ENCODE measurements at places on chromosomes 6 and 20. TPM values are rescaled to one million over a fixed set of nuclear protein-coding genes. Genes with fewer than 3 reads are reported as not detected.
A peak's percentile ranks its signal among the peaks of the same experiment; 100 is the strongest.

PAK5 gene
- not detected for total RNA-seq

OR2B6 gene
- total RNA-seq, result not detected

TGM2 gene
- total RNA-seq, result 117 TPM

RNF144B gene
- 1.2 TPM for total RNA-seq

RAET1L gene
- not detected for total RNA-seq

DEFB132 gene
- not detected for total RNA-seq

C6orf52 gene
- not detected for total RNA-seq

GRCh38 chr6:134482593-134483270 is 164.8 kb upstream of the SGK1 start:
- peak; percentile 56 for DNase-seq

DNA sequence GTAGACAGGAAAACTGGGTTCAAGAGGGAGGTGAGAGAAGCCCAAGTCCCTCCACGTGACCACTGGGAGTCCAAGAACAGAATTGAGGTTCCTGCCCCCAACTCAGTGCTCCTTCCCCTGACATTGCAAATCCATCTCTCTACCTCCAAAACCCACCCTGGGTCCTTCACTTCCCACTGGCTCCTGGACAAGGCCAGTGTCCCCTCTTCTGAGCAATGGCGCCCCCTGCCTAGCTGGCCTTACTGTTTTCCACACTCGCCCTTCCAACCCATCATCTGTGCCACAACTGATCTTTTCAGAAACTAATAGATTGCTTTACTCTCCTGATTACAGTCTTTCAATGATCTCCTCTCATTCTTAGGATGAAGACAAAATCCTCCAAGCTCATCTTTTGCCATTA is 200.3 kb downstream of the ANKRD60 start:
- no peak for DNase-seq

GRCh38 chr6:140670021-140670420 is 1295.6 kb upstream of the CITED2 start:
- DNase-seq, result peak; percentile 58

DNA sequence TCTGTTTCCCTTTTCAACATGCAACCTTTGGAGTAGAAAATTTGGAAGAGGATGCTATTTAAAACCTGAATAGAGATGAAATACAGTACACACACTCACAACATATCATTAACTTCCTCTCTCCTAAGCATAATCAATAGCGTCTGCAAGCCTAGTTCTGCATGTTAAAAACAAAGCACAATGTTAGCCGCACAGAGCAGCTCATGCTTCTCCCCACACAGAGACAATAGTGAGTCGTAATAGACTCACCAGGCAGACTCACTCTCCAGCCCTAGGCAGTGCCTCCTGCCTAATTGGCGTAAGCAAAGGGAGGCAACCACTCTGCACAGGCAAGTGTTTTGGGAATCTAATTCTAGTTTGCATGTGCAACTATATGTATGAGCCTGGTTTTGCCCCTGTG is 45.8 kb upstream of the ARID1B start:
- peak; percentile 70 for DNase-seq

GRCh38 chr6:163721435-163721834 is 306.9 kb downstream of the QKI start:
- no peak for DNase-seq

- DNase-seq, result no peak
These were observed 232.4 kb downstream of the BMP7 start for GRCh38 chr20:57034001-57034400.

GRCh38 chr20:6007094-6007528 is 46.7 kb downstream of the LRRN4 start:
- no peak for DNase-seq

DNA sequence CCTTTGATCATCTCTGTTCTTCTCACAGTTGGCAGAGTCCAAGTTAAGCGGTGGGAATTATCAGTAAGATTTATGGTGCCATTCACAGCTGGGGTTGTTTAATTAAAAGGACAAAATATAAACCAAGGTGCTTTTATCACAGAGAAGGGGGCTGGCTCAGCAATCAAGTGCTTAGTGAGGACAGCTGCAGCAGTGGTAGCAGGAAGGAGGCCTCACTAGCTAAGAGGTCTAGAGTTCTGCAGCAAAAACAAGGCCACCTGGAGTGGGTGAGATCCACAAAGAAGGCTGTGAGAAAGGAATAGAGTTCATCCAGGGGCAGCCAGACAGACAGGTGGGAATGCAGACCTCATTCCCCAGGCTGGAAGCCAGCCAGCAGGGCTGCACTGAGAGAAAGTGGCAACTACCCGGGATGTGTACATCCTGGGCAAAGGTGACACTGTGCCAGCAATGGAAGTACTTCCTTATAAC is 37.1 kb downstream of the PIGU start:
- no peak for DNase-seq

- DNase-seq, result no peak
These were observed 211.0 kb upstream of the RIMS1 start for GRCh38 chr6:71675386-71675785.

- peak; percentile 75 for DNase-seq
These were observed 32.6 kb downstream of the C6orf15 start for GRCh38 chr6:31079656-31080261.

GRCh38 chr6:169695131-169695530 is 6.7 kb downstream of the WDR27 start:
- no peak for DNase-seq

DNA sequence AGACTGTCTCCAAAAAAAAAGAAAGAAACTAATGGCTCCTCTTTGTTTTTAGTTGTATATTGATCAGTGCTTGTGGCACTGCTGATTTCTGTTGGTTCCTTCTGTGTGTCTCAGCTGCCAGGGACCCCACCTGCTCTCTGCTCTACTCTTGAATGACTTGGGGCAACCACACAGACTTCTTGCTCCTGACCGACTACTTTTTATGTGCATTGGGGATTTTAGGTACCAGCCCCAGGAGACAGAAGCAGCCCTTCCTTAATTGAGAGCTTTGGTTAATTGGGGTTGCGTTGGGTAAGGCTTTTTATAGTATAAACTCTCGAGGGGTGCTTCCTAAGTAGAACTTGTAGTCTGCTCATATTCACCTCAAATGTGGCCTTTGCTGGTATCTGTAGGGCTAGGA is 6.9 kb downstream of the STK35 start:
- DNase-seq, result no peak

- no peak for DNase-seq
These were observed 21.2 kb downstream of the ARFGEF2 start for GRCh38 chr20:48942730-48943129.

DNA sequence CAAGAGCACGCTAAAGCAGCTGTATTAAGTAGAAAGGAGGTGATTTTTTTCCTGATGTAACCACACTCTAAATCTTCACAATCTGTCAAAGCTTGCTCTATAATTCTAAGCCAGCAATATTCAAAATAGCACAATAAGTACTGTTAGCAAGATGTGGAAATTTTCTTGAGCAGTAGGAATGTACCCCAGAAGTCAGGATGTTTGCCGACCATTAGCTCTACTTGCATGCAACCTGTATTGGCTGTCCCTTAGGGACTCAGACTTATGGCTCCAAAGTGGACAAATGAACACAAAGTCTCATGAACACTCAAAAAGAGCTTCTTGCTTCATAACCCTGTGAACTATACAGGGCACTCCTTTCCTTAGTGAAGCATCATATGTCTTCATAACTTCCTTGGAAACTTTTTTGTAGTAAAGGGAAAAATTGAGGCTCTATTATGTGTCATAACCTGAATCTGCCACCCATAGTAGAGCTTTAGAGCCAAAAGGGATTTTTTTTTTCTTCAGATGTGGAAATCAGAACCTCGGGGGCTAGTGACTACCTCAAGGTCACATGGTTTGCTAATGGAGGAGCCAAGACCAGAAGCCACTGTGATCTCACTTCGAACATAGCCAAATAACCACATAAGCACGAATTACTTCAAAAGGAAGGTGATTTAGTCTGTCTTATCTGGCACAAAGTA is 54.5 kb downstream of the ADGRG6 start:
- peak; percentile 55 for DNase-seq

GRCh38 chr6:101397199-101397598 is 3.7 kb downstream of the GRIK2 start:
- DNase-seq, result peak; percentile 55

DNA sequence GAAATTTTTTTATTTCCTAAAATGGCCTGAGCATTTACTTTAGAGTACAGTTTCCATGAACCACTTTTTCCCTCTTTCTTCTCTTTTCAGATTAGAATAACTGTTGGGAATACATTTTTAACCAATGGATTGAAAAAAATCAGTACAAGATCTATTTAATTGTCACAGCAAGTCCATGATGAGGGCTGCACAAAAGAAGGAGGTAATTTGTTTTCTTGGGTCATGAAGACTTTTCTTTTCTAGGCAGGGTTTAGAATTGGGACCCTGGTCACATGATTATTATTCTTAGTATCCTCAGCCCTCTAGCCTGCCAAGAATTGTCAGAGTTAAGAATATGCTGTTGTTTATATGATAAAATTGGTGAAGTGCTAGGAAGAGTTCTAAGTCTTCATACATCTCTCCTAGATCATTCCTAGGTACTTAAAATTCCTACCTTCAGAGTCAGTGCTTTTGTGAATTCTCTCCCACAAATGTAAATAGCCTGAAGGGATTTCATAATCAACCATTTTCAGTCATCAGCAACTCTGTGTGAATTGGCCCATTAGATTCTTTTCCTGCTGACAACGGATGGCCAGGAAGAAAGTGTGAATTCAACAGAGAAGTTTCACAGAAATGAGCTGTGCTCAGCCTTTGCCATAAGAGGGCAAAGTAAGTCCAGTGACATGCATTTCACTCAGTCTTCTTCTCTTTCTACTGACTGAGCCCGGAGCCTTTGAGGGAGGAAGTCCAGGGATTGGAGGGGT is 32.4 kb upstream of the TPBG start:
- DNase-seq, result peak; percentile 68

- no peak for DNase-seq
These were observed 601.5 kb downstream of the MAFB start for GRCh38 chr20:40087496-40087895.

DNA sequence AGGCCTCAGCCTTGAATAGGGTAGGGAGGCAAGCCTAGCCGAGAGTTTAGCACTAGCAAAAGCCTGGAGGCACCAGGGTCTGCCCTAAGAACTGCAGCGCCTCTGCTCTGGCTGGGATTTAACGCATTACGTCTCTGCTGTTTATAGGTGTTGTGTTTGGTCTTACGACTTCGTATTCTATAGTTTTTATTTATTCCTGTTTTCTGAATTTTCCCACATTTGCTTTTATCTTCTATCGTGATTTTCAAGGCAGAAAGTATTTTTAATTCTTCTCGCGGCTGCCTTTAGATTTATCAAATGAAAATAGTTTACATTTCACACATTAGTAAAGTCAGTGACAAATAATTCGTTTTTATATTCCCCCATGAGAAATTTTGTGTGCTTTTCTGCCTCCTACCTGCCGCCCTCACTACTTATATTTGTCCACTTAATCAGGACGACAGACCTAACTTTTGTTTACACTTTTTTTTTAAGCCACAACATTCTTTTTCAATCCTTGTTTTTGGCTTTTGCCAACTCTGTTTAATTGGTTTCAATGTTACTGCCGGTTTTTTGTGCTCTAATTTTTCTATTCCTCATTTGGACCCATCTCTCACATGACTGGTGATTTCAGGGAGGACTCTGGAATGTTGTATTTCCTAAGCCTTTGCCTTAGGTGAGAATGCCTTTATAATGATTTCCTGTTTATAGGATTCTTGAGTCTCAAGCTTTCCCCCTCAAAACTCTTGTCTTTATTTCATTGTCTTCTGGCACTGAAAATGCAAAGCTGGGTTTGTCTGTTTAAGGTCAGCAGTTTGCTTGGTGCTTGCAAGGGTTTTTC is 1.3 kb upstream of the LZTS3 start:
- DNase-seq, result peak; percentile 26

- no peak for DNase-seq
These were observed 81.7 kb downstream of the ARHGAP18 start for GRCh38 chr6:129628101-129628815.

DNA sequence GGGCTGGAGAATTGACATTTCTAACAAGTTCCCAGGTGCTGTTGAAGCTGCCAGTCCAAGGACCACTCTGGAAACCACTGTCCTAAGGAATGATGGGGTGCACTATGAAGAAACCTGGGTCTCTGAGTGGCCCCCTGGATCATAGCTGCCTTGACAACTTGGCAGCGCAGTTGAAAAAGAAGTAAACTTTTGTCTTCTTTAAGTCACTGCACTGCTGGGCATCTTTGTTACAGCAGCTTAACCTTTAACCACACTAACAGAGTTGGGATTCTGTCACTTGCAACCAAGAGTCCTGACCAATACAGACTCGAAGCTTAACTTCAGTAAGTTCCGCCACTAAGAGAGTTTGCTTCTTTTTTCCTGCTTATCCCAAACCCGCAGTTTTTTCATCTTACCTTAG is 8.5 kb upstream of the KCNK15 start:
- no peak for DNase-seq

- DNase-seq, result no peak
These were observed 136.5 kb upstream of the NUP153 start for GRCh38 chr6:17842934-17843821.

DNA sequence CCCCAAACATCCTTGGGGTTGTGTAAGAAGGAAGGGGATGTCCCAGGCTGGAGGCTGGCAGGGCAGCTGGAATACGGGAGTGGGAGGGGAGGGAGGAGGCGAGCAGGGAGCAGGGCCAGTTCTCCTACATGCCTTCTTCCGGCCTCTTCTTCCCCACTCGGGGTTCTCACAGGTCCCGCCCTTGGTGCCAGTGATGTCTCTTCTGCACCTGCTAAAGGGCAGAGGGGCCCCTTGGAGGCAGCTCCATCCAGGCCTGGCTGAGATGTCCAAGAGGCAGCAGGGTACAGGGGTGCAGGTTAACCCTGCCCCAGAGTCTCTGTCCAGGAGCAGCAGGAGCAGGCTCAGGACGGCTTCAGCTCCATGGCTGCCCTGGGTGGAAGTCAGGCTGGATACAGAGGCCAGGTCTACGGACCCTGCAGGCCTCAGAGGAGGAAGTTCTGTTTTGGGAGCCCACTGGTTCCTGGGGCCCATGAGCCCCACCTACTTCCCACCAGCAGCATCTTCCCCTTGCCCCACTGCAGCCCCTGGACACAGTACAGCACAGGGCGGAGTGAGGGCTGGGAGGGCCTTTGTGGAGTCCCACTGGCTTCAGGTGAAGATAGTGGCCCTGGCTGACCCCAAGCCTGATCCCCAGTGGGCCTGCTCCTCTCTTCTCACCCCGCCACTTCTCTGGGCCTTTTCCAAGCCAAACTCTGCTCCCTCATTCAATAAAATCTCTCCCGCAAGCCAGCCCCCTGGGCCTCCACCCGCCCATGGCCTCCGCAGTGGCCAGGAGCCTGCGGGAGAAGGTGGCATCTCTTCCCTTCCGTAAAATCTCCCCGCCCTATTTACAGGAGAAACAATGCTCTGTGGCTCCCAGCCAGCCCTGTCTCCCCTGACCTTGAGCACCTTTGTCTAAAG is 60.4 kb downstream of the YTHDF1 start:
- no peak for DNase-seq
